ENCODE measurements at places on chromosomes 11 and 22. TPM values are rescaled to one million over a fixed set of nuclear protein-coding genes. Genes with fewer than 3 reads are reported as not detected.

DNA sequence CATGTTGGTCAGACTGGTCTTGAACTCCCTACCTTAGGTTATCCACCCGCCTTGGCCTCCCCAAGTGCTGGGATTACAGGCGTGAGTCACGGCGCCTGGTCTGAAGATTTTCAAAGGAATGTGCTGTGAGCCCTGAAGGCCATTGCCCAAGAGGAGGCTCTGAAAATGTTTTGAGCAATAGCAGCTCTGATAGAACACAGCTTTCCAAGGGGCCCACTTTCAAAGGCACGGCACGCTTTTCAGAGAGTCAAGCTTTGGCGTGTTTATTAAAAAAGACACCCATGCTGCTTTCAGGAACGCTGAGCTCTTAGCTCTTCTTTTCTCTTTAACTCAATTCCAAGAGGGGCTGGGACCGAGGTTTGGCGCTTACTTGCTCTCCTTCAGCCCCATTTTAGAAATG lies 73.8 kb upstream of the CDON start:
- DNase-seq: no peak

GRCh38 chr22:40348025-40348658 lies 1.8 kb downstream of the ADSL start:
- no peak for DNase-seq

DNA sequence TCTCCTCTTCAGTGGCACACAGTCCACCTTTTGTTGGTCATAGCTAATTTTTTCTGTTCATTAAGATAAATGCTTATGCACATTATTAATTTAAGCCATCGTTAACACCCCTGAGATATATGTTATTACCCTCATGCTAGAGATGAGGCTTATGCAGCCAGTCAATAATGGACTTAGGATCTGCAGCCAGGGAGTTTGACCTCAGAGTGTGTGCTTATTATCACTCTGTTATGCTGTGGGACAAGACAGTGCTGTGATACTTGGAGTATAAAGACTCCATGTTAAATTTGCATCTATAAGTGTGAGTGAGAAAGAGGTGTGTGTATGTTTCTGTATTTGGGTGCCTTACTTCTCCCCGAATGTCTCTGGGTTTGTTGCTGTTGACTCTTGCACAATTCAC lies 969.3 kb downstream of the OPCML start:
- DNase-seq: no peak

DNA sequence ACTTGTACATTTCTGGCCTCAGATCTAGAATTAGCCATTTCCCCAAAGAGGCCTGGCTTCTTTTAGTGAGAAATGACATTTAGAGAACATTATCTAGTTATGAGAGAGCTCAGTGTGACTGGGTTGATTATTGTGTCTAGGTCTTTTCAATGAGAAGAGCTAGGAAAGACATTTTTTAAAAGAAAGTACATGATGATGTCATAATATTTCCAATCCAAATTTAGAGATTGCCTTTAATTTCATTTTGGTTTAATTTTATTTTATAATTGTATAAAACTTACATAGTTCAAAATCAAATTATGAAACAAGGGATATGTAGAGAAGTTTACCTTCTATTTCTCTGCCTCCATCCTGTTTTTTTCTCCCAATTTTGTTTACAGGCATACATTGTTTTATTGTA lies 354.9 kb downstream of the TMEM135 start:
- no peak for DNase-seq

DNA sequence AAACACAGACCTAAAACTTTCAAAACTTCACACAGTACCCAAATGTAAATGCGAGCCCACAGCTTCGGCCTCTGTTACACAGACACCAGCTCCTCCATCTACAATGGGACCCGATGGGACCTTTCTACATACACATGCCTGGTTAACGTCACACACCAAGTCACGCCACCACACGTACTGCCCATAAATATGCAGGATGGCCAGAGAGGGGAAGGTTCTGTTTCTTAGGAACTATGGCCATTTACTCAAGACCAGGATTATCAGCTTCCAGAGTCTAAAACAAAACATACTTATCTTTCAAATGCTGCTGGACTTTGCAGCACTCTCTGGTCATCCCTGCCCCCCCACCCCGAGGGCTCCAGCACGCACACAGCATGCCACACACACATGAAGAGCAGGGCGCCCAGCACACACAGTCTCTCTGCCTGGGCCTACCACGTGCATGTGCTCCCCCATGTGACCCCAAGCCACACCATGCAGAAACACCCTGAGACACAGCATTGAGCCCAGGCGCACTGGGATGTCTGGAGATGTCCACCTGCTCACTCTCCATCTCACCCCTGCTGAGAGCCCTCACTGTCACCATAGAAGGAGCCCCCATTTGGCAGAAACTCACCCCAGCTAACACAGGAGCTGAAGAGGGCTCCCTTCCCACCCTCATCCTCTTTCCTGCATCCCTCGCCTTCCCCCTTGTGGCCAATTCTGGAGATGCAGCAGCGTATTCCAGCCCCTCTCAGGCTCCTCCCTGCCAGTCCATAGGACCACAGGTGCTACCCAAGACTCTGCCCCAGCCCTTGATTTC lies 61.8 kb downstream of the SLC22A12 start:
- DNase-seq: no peak

DNA sequence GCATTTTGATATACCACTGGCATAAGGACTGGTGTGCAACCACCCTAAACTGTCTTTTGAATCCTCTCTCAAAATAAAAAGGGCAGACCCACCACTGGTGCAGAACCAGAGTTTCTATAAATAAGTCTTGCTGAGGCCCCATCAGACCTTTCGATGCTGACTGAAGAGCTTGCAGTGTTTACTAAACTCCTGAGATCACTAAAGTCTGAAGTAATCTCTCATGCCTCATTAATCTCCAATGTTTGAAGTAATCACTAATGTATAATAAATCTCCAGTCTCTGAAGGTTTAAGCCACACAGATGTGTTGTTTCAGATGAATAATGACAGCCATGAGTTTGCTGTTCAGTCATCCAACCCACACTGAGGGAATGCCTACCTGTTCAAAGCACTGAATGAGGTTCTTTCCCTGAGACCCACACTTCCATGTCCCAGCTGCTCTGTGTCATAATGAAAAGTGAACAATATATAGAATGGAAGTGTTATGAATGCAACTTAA lies 50.6 kb upstream of the DEUP1 start:
- no peak for DNase-seq

GRCh38 chr11:133123366-133123765 lies 408.9 kb downstream of the OPCML start:
- no peak for DNase-seq

GRCh38 chr22:44683237-44683636 lies 18.8 kb upstream of the PRR5 start:
- no peak for DNase-seq

DNA sequence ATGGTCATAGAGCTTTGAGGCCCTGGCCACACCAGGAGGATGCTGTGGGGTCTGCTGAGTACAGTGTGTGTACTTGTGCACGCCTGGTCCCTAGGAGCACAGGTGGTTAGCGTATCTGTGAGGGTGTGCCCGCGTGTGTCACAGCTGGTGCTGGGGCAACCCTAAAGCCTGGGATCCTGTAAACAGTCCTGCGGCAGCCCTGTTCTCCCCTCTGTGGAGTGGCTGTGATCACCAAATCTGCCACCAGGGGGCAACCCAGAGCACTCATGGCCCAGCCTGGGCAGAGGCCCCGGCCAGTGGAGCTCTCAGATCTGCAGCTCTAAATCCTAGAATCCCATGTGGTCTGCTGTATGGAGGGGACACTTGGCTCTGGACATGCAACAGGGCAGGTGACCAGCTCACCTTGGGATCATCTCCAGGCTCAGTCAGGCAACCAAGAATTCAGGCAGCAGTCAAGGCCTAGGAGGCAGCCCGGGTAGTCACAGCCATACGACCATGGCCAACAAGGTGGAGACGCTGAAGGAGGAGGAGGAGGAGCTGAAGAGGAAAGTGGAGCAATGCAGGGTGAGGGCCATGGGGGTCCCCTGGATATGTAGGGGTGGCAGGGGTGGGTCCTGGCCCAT lies 3.9 kb downstream of the SH3BP1 start:
- DNase-seq: no peak

- DNase-seq: no peak
Measured at GRCh38 chr22:46131151-46131587, 19.2 kb upstream of the PPARA start.

DNA sequence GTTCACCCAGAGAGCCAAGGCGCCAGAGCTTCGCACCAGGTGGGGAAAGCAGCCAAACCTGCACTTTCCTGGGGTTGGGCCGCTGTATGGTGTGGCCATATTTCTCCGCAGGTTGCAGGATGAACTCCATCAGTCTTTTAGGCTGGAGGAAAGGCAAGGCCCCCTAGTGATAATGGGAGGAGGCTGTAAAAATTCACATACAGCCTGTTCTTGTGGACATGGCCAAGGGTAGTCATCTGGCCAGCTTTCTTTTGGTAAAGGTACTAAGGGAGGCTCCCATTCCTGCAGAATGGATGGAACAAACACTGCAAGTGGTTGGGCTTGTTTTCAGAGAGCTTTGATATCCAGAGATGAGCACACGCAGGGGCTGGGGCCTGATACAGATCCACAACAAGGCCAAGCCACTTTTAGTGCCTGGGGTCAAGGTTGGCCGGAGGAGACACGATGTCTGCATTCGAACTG lies 29.6 kb downstream of the C22orf31 start:
- DNase-seq: no peak

KCNC1 gene
- total RNA-seq: not detected

MB gene
- not detected for total RNA-seq

API5 gene
- total RNA-seq: 81.9 TPM

ZNF215 gene
- 3.7 TPM for total RNA-seq

POU2F3 gene
- total RNA-seq: not detected

OR2AG1 gene
- total RNA-seq: not detected

Data from glomerular endothelial cell (primary cell).